GM23248 (cell line): ENCODE measurements at places on chromosomes 16 and 17. TPM values are rescaled to one million over a fixed set of nuclear protein-coding genes. Genes with fewer than 3 reads are reported as not detected.

- DNase-seq, result no peak
These were observed 326.7 kb upstream of the CDH5 start for GRCh38 chr16:66039793-66040192.

The EVI2A gene
- total RNA-seq, result 0.86 and 0.89 TPM in 2 replicates

DNA sequence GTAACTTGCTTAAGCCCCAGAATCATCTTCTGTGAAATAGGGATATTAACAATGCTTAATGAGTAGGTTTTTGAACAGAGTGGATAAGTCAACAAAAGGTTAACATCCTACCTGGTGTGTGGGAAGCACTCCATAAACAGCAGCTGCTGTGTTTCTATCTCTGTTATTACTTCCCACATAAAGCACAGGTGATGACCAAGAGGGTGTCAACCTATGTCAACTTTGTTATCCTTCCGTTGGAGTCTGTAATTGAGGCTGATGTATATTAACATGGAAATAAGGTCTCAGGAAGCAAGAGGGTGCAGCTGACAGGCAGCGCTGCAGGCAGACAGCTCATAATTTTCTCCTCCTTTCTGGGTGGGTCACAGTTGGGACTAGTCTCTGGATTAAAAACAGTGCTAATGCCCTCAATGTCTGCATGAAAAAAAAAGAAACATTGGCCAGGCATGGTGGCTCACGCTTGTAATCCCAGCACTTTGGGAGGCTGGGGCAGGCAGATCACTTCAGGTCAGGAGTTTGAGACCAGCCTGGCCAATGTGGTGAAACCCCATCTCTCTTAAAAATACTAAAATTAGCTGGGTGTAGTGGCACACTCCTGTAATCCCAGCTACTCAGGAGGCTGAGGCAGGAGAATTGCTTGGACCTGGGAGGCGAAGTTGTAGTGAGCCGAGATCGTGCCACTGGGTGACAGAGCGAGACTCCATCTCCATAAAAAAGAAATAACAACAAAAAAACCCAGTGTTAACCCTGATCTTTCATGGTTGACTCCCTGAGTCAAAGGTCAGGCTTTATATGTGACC lies 269.6 kb downstream of the SNX29 start:
- no peak for DNase-seq

The KRT222 gene
- not detected in 2 replicates for total RNA-seq

The CCL1 gene
- total RNA-seq, result not detected in 2 replicates

The TPSD1 gene
- total RNA-seq, result not detected in 2 replicates

The SIRT7 gene
- 13.1 and 14.5 TPM in 2 replicates for total RNA-seq

The MT1M gene
- total RNA-seq, result 3.8 and 8.2 TPM in 2 replicates

The CCDC200 gene
- total RNA-seq, result not detected in 2 replicates

- DNase-seq, result peak; percentile 75
These were observed 236.1 kb upstream of the CDH5 start for GRCh38 chr16:66130296-66130905.

The DNAAF8 gene
- 0.25 and 0.86 TPM in 2 replicates for total RNA-seq

The CLEC19A gene
- total RNA-seq, result not detected in 2 replicates

DNA sequence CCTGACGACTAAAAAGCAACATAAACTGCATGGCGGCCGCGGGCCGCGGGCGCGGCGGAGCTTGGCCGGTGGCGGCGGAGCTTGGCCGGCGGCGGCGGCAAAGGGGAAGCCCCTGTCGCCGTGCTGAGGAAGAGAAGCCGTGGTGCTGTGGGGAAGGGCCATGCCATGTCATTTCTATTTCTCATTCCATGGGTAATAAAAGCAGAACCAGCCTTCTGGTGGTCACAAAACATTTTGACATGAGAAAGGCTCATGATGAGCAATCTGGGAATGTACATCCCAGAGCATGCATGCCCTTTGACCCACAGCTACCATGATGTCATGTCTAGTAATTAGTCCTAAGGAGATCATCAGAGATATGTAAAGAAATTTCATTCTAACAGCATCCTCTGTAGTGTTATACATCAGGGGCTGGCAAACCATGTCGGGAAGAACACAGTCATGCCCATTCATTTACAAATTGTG lies 23.9 kb upstream of the HEATR6 start:
- DNase-seq, result peak; percentile 78

- no peak for DNase-seq
These were observed 7.5 kb upstream of the CCDC154 start for GRCh38 chr16:1451702-1452392.

The STH gene
- total RNA-seq, result not detected in 2 replicates

GRCh38 chr17:57861790-57862693 lies 12.2 kb upstream of the MRPS23 start:
- peak; percentile 68 for DNase-seq

DNA sequence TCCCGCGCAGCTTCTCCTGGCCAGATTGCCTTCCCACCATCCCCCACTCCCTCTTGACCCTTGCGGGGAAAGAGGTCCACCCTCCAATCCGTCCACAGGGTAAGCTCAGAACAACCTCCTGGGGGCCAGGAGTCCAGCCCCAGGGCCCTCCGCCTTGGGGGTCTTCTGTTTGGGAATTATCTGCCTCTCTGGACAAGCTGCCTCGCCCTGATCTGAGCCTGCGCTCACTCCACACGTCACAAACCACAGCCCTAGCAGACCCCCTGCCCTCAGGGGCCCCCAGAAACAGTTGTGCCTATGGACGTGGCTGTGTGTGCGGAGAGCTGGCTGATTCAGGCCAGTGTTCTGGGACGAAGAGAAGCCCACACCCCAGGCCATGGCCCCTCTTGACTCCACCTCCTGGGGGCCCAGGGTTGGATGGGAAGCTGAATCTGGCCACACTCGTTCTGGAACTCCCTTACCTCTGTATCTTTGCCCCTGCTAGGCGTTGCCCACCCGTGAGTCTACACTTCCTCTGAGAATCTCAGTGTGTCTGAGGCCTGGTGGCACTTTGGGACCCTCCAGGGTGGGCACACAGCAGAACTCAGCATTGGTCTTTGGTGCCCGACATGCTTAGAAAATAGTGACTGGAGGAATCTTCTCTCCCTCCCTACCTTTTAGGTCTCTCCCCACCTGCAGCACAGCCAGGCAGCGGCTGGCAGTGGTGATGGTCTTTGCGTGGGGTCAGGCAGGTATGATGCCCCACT lies 119.9 kb upstream of the SMURF2 start:
- DNase-seq, result no peak

The KRTAP9-1 gene
- not detected in 2 replicates for total RNA-seq

GRCh38 chr16:83713597-83713996 lies 94.2 kb upstream of the HSBP1 start:
- DNase-seq, result no peak

DNA sequence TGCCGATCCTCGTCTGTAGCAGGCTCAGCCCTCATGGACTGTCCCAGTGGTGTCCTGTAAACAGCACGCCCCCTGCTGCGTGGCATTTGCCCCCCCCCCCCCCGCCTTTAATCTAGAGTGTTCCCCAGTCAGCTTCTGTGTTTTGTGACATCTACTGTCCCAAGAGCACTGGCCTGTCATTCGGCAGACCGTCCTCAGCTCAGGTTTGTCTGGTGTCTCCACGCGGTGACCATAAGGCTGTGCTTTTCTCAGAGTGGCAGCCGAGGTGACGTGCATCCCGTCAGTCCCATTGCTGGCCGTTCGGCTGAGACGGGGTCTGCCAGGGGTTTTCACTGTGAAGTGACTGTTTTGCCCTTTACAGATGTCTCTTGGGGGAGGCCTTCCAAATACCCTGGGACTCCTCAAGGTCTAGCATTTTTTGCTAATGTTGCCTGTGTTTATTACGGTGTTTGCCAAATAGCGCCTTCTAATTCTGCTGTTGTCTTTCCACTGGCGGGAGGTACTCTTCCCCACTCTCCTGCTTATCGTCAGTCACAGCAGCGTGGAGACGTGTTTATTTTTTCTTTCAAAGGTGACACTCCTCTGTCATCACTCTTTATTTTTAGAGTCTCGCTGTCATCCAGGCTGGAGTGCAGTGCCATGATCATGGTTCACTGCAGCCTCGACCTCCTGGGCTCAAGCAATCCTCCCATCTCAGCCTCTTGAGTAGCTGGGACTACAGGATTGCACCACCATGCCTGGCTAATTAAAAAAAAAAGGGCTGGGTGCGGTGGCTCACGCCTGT lies 5.7 kb upstream of the MRPL12 start:
- DNase-seq, result no peak

The ABCC3 gene
- total RNA-seq, result 28.3 and 32.0 TPM in 2 replicates

DNA sequence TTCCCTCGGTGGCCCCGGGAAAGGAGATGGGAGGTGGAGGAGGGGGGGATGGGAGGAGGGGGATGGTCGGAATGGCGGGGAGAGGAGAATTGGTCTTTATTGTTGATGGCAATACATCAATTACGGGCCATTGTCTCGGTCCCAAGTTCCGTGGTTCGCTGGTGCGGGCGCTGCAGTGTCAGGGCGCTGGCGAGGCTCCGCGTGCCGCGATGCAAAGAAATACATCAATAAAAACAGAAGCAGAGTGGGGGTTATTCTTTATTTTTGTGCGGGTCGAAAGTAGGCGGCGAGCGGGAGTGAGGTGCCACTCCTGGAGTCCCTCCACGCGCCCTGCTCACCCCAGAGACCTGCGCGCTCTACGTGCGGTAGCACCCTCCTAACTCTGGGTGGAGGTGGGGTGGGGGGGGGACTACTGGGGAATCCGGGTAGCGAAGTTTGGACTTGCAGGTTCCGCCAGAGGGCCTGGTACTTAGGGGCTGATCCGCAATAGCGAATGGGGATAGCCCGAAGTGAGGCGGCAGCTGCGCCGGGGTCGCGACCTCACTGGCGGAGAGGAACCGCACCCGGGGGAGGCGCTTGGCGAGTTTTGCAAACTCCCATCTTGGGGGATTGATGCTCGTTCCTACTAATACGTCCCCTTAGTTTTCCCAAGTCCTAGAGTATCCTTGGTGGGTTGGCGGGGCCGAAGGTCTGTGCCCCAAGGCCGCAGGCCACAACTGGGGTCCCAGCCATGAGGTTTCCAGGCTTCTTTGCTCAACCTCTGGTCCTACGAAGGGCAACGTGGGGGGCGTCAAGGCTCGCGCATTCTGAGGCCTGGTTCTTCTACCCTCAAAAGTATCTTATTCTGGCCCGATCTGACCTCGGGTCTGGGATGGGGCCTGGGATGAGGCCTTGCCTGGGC lies 3.5 kb upstream of the SALL1 start:
- no peak for DNase-seq

The SMPD3 gene
- total RNA-seq, result 0.32 TPM in 1 of 2 replicates, not detected in the other

- no peak for DNase-seq
These were observed 11.7 kb downstream of the ABAT start for GRCh38 chr16:8686031-8686621.

DNA sequence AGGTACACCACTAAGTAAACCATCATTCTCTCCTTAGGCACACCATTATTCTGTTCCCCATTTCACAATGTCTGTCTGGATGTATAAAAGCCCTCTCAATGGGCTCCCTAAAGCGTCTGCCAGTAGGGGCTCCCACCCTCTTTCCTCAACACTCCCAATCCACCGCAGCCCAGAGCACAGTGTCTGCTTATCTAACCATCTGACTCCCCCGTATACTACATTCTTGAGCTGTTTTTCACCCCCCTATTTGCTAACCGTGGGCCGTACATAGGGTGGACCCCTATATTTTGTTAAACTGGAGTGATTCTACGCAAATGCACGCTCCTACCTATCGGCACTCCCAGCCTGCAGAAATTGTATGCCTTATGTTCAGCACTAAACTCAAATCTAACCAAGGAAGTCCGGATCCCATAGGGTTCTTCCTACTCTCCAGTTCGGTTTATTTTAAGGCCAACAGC lies 685 bp upstream of the PSMD3 start:
- peak; percentile 52 for DNase-seq

DNA sequence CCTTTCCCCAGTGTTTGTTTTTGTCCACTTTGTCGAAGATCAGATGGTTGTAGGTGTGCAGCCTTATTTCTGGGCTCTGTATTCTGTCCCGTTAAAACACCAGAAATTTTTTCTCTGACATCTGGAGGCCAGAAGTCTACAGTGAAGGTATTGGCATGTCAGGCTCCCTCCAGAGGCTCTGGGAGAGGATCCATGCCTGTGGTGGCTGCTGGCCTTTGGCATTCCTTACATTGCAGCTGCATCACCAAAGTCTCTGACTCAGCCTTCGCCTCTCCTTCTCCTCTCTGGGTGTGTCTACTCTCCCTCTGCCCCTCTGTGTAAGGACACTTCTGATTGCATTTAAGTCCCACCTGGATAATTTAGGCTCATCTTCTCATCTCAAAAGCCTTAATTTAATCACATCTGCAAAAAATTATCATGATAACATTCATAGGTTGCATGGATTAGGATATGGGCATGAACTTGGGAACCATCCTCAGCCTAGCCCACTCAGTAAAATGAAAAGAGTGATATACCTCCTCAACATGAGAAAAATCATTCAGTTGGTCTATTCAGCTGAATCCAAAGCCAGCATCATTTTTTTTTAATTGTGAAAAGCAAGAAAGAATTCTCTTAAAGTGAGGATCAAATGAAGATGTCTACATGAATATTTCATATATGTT lies 78.0 kb downstream of the MAP2K6 start:
- peak; percentile 95 for DNase-seq

- peak; percentile 41 for DNase-seq
These were observed 279.6 kb downstream of the HS3ST3A1 start for GRCh38 chr17:13321951-13322701.

GRCh38 chr17:34793231-34793908 lies 167.9 kb downstream of the CCT6B start:
- DNase-seq, result no peak

The NPIPA8 gene
- total RNA-seq, result 12.6 TPM in 1 of 2 replicates, not detected in the other

DNA sequence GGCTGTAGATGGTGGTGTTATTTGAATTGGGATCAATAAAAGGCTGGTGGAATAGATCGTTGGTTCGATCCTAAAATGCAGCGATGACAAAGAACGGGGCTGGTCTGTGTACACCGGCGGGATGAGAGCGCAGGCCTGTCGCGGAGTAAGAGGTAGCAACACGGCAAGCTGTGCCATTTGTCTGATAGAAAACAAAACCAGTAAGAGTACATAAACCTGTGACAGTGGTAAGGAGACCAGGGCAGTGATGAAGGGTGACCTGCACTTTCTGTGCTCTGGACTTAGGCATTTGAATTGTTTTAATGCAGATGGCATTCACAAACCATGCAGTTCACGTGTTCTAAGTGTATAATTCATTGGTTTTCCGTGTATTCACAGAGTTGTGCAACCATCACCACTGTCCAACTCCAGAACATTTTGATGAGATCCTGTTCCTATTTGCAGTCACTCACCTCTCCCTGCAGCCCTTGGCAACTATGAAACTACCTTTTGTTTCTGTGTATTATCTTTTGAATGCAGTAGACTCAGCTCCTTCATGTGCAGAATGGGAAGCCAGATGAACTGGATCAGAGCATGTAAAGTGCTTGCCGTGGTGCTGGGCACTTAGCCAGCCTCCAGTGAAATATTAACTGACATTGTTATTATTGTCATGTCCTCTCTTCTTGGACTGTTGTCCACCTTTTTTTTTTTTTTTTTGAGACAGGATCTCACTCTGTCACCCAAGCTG lies 286.1 kb downstream of the SNX29 start:
- DNase-seq, result peak; percentile 15

GRCh38 chr16:4183237-4184037 lies 58.4 kb downstream of the SRL start:
- peak; percentile 98 for DNase-seq

DNA sequence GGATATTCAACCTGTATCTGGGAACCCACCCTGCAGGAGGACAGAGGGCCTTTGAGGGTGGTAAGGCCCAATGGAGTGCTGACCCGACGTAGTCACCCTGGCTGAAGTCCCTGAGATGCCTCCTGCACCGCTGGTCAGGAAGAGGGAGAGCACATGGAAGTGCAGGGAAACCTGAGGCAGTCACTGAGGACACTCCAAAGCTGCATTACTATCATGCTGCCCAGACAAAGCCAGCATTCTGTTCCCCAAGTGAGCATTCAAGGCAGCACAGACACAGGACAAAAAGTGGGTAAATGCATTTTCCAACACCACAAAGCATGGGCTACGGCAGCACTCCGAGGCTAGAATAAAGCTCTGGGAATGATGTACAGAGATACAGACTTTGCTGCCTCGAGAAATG lies 46.8 kb upstream of the BCAR1 start:
- no peak for DNase-seq
